ENCODE measurements at places on chromosomes 5 and 9.

- DNase-seq, result no peak
These were observed 51.6 kb downstream of the DAP start for GRCh38 chr5:10709409-10709808.

- DNase-seq, result no peak
These were observed 126.1 kb upstream of the RASA1 start for GRCh38 chr5:87141544-87141943.

DNA sequence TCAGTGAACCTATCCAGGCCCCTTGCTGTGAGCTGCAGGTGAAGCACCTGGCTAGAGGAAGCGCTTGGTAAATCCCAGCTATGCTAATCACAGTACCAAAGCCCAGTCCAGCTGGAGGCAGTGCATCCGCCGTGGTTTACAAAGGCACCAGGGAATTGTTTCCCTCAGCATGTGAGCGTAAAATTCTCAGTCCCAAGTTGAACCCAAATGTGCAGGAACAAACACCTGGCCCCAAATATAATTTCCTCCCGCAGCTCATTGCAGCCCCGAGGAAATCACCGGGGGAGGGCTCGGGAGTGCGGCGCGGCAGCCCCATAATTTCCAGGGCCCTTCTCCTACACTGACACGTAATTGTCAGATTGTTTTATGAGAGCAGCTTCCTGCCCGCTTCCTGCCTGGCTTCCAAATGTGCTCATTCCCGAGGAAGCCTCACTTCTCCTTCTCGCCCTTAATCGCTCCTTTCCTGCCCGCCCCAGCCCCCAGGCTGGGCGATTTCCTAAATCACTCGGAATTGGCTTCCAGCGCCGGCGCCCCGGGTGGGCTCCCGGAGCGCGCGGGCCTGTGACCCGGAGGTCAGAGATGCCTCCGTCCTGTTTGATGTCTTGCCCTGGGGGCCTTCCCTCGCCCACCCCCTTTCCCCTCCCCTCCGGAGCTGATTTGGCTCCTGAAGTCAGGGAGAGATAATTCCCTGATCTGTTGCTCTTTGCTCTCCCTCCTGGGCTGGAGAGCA is 134.4 kb downstream of the FGF1 start:
- DNase-seq, result no peak

DNA sequence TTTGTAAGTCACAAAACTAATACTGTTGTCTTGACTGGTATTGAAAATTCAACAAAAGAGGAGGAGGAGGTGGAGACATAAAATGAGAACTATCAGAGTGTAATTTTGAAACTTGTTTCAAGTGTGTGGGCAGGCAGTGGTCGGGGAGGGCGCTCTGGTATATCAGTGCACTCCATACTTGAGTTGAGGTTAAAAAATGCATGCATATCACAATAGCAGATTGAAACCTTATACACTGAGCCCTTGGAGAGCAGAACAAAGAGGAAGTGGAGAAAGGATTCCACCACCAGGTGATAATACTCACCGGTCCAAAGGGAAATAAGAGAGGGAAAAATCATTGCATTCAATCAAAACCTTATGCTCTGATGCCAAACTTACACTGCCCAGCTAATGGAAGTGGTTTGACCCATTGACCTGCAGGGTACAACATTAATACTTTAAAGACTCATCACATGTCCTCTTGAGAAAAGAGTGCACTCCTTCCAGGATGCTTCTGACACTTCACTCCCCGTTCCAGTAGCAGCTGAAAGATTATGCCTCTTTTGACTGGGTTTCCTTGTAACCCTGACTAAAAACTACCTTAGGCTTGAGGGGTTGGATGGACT is 79.5 kb upstream of the FAM169A start:
- DNase-seq, result peak; percentile 16

DNA sequence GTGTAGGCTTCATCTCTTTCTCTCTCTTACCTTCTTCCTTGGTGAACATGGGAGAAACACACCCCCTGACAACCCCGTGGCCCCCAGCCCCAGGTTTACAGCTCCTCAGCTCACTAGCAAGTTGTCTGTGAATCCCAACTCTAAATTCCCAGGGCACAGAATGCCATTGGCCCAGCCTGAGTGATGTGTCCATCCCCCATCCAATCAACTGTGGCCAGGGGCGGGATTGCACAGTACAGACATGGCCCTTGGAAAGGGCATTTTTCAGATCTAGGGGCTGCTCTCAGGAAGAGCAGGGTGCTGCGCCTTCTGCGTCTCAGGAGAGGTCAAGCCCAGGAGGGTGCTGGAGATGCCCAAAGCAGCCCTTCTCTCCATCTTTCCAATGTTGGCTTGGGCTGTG is 48.2 kb upstream of the ASS1 start:
- DNase-seq, result no peak

DNA sequence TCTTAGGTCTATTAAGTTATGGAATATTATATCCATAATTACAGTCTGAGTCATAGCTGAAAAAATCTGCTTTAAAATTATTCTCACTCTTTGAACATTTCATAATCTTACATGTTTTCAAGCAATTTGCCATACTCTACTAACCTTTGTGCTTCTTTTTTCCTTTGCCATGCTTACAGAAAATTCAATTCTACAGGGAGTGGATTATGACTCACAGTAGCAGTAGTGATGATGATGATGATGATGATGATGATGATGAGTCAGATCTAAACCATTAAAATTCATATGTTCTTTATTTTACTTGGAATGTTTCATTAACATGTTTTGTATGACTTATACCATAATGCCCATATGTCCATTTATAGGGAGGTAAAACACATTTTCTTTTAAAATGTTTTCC is 207.1 kb downstream of the VPS13A start:
- DNase-seq, result no peak

DNA sequence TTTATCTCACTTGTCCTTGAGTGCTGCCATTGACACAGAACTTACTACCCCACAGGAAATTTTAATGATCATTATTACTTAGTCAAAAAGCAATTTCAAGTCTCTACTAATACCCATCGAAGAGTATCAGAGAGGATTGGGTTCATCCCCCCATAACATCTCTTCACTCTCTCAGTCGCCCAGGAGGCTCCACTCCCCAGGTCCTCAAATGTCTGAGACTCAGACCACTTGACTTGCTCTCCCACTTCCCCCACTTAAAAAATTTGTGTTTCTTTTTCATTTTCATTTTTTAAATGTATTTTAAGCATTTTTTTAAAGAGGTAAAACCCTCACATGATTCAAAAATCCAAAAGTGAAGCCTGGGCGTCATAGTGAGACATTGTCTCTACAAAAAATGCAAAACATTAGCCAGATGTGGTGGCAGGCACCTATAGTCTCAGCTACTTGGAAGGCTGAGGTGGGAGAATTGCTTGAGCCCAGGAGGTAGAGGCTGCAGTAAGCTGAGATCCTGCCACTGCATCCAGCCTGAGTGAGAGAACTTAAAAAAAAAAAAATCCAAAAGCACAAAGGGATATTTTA is 56.8 kb upstream of the TRAF1 start:
- DNase-seq, result no peak

GRCh38 chr5:172565931-172566665 is 75.0 kb upstream of the NEURL1B start:
- DNase-seq, result no peak

- no peak for DNase-seq
These were observed 592.0 kb downstream of the BNC2 start for GRCh38 chr9:16278326-16278999.
